ENCODE measurements at places on chromosomes 2 and 18.

DNA sequence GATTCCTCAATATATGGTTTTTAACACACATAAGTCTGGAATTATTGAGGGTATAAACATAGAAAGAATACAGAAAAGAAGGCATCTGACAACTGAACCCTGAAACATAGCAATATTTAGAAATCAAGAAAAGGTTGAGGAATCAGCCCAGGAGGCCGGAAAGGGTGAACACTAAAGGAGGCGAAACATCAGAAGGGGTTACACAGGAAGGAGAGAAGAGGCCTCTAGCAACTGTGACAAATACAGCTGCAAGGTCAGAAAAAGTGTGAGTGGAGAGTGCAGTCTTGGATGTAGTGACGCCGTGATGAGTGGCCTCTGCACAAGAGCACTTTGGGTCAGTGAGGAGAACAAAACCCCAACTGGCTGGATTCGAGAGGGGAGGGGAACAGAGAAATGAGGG lies 70.7 kb downstream of the SLC9A2 start:
- DNase-seq, result no peak

- DNase-seq, result no peak
These were observed 33.7 kb downstream of the FASTKD2 start for GRCh38 chr2:206799083-206799482.

GRCh38 chr2:26970928-26971627 lies 641 bp downstream of the MAPRE3 start:
- DNase-seq, result no peak

DNA sequence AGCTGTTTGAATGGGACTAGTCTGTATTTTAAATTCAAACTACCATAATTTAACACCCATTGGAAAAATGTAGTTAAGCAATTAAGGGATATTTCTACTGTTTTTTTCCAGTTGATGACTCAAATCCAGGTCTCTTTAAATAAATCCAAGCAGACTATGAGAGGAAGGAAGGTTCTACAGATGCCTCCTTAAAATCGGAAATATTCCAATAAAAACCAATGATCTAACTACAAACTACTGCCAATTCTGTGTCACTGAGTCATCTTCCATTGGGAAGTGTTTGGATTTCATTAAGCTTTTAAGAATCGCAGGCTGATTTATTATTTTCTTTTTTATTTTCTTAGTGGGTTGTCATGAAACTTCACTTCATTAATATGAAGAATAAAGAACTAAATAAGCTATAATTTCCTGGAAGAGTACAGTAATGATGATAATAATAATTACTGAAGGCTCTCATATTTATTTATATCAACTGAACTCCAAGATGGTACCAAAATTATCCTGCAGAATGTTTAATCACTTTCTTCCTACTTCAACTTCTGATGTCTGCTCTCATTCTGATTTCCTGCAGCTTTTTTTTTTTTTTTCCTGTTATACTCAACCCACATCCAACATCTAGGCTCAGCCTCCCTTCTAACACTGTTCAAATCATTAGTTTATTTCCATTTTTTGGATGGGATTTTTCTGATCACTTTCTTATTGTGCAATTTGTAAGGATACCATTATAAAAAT lies 166.3 kb upstream of the FN1 start:
- no peak for DNase-seq

DNA sequence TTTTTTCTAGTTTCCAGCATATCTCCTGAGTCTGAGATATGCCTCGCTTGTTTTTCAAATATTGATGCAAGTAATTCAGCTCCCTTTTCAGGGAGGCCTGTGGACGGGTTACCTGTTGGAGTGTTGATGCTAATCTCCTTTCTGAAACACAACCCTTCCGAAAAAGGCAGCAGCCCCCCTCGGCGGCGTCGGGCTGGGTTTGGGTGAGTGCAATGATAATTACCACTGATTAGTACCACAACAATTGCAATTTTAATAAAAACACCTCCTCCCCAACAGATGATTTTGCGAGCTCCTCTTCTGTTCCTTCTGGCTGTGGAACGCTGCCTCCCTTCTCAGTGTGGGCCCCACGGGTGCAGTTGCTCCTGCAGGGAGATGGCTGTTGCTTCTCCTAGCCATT lies 66.3 kb downstream of the PTGR3 start:
- DNase-seq, result no peak

DNA sequence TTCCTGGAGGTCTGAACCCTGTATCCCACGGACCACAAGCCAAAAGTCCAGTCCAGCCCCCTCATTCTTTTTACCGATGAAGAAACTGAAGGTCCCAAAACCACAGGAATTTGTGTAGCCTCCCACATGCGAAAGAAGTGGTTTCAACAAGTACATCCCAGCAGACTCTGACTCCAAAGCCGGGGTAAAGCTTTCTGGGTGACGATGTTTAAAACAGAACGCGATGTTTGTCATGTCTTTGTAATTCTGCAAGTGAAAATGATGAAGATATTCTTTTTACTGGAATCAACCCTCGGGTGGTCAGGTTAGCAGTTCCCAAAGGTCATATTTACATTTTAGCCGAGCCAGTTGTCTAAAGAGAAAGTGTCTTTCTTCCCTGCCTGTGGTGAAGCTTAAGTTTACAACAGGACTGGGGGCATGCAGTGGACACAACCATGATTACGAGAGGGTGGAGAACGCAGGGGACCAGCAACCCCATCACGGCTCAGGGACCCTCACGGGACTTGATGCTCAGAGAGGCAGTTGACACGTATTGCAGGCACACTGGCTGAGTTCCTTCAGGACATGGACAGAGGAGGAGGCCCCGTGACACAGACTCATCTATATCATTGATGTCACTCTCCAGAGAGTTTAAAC lies 17.8 kb upstream of the TMEM131 start:
- DNase-seq, result no peak

GRCh38 chr2:63665846-63666475 lies 77.2 kb downstream of the MDH1 start:
- no peak for DNase-seq

GRCh38 chr2:192886636-192887035 lies 691.9 kb upstream of the TMEFF2 start:
- DNase-seq, result no peak

GRCh38 chr2:27962006-27962405 lies 71.5 kb downstream of the BABAM2 start:
- DNase-seq, result no peak

- no peak for DNase-seq
These were observed 738.7 kb upstream of the LRRTM4 start for GRCh38 chr2:78260861-78261260.

GRCh38 chr18:28269750-28270149 lies 92.8 kb upstream of the CDH2 start:
- no peak for DNase-seq

DNA sequence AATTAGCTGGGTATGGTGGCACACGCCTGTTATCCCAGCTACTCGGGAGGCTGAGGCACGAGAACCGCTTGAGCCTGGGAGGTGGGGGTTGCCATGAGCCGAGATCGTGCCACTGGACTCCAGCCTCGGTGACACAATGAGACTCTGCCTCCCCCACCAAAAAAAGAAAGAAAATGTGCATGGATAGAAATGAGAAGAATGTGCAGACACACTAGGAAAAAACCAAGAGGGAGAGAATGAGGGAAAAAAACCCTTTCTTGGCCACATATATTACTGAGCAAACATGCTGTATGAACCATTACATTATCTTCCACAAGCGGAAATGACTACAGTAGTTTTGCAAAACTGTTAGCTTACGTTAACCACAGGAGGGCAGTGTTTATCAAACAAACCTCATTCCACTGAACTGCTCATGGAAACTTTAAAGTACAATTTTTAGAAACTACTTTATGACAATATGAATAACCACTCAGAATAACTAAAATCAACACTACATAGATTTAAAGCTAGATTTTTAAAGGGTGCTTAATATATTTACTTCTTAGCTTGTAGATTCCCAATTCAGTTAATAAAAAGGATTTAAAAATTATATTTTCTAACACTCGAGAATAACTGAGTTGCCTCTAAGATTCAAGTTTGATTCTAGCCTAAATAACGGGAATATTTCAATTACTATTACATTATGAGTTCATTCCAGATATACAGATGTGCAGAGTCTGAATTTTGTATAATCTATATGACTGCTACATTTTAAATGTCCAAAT lies 26.4 kb downstream of the ASXL2 start:
- no peak for DNase-seq

- no peak for DNase-seq
These were observed 12.5 kb downstream of the ZC3H8 start for GRCh38 chr2:112242384-112242783.

DNA sequence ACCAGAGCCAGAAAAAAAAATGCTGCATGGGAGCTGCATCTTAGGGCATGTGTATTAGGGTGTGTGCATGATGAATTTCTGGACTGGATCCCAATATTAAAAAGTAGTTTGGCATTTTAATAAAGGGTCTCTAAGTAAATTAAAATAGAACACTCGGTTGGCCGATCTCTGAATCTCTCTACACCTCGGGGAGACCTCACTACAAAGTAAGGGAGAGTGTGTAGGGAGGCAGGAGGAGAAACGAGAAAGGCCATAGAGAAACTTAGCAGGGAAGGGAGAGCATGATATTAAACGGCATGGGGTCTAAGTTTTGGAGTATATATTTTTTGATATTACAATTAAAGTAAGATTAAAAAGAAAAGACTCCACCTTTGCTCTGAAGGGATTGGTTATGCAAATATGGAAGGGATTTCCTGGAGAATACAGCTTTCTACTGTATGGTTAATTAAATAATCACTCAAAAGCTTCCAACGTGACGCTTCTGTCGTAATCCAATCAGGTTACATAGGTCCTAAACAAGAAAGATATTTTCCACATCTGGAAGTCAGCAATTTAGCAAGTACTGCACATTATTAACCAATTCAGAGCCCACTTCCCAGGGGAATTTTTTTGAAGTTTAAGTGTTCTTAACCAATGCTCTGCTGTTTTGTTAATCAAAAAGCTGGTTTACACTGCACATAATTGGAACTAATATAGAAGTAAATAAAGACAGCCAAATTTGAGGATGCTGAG lies 1.0 kb upstream of the ZEB2 start:
- no peak for DNase-seq

DNA sequence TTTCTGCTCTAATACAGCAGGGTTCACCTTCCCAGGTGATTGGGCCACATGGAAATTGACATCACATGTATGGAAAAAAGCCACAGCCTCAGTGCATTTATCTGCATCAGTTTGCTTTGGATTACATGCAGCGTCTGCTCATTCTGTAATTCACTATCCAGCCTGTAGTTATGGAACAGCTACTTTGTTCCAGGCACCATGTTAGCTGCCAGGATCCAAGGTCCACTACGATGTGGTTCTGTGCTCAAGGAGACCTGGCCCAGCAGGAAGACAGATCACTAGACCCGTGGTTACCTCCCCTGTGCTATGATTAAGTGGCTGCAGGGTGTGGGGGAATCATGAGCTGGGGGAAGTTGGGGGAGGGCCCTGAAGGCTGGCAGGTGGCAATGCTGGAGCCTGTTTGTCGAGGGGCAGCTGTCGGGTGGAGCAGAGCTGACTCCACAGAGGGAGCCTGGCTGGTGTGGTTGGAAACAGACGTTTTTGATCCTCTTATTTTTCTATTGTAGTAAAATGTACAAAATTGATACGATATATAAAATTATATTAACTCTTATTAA lies 58.6 kb downstream of the TSHZ1 start:
- no peak for DNase-seq

GRCh38 chr2:70985283-70985688 lies 6.9 kb downstream of the ANKRD53 start:
- DNase-seq, result no peak

GRCh38 chr2:146323564-146323963 lies 1521.3 kb upstream of the ACVR2A start:
- no peak for DNase-seq

GRCh38 chr2:216491793-216492596 lies 6.6 kb upstream of the RPL37A start:
- no peak for DNase-seq

- DNase-seq, result no peak
These were observed 99.8 kb downstream of the SEPTIN10 start for GRCh38 chr2:109513749-109514588.

DNA sequence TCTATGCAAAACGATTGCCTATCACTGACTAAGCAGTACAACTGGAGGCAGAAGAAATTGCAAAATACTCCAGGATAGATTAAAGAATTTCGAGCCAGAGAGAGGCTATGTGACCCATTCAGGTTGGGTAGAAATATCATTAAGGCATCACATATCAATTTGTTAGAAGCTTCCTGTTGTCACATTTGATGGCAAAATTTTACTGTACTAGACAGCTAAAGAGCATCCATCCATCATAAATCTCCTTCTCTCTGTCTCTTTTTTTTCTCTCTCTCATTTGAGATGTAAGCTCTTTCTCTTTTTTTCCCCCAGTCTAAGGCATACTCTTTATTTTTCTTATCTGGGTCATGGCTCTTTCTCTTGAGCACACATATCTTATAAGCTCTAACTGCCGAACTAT lies 155.7 kb downstream of the EVA1A start:
- no peak for DNase-seq

DNA sequence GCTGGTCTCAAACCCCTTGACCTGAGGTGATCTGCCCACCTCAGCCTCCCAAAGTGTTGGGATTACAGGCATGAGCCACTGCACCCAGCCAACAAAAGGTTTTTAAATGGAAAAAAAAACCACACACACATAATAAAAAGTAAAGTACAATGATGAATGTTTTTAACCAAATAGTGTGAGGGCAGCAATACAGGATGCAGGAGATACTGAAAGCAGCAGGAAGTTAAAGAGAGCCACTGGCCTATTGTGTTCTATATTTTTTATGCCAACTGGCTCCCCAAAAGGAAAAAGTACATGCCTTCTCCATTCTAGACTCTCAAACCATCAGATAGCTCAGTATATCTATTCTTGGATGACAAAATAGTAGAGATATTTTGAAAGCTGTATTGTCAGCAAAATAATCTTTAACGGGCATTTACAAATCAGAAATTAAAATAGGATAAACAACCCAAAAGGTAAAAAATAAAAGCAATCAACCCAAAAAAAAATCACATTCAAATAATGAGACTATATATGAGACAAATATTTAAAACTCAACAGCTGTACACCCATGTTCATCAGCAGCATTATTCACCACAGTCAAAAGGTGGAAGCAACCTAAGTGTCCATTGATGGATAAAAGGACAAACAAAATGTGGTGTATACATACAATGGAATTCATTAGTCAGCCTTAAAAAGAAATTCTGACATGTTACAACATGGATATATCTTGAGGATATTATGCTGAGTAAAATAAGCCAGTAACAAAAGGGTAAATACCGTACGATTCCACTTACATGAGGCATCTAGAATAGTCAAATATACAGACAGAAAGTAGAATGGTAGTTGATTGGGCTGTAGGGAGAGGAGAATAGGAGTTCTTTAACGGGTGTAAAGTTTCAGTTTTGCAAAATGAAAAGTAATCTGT lies 26.2 kb downstream of the GPATCH11 start:
- no peak for DNase-seq

GRCh38 chr2:68766376-68766845 lies 31.8 kb downstream of the ARHGAP25 start:
- DNase-seq, result no peak

DNA sequence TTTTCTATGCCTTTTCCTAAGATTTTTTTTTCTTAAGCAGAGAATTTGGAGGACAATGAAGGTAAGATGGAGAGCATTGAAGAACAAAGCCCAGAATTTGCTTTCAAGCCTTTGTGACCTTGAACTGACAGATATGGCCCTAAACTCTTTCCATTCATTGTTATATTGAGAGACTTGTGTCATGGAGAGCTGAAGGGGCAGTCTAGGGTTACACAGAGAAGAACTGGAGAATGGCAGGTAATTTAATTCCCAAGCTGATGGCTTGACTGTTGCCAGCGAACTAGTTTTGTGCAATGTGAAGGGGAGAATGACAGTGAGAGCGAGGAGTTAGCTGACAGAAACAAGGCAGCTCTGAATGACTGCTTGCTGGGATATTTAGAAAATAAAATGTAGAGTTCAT lies 1344.2 kb downstream of the LRP1B start:
- no peak for DNase-seq

GRCh38 chr2:207939342-207940108 lies 85.8 kb downstream of the PLEKHM3 start:
- DNase-seq, result no peak

Data from activated CD4-positive, CD25-positive, alpha-beta regulatory T cell (primary cell).